ENCODE measurements at places on chromosomes 3 and 15.

DNA sequence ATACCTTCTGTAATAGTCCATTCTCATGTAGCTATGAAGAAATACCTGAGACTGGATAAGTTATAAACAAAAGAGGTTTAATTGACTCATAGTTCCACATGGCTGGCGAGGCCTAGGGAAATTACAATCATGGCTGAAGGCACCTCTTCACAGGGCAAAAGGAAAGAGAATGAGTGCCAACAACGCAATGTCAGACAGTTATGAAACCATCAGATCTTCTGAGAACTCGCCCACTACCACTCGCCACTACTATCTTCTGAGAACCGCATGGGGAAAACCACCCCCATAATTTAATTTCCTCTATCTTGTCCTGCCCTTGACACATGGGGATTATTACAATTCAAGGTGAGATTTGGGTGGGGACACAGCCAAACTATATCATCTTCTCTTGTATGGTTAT is 406.8 kb upstream of the CBLB start:
- DNase-seq: no peak

- no peak for DNase-seq
Measured at GRCh38 chr3:172751175-172751704, 714 bp downstream of the ECT2 start.

- DNase-seq: peak; percentile 51
Measured at GRCh38 chr3:51391566-51392354, 675 bp downstream of the RBM15B start.

GRCh38 chr3:135503760-135504686 is 461.5 kb upstream of the PPP2R3A start:
- DNase-seq: no peak

DNA sequence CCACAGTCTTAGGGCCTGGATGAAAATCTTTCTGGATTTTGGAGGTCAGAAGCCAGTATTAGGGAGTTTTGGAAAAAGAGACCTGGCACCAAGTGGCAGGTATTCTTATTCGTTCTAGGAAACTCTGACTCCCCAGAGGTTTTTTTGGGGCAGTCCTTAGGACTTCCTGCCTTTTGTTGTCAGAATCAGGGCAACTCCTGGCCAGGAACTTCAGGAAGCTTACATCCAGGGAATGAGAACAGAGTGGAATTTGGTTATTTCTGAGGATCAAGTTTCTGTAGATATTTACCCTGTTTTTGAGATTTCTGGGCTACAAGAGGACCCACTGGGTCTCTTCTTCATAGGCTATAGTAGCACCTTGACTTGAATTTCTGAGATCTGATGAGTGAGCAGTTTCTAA is 15.5 kb downstream of the SCN10A start:
- DNase-seq: no peak

GRCh38 chr15:43868406-43868805 is 41.6 kb downstream of the WDR76 start:
- no peak for DNase-seq

- DNase-seq: no peak
Measured at GRCh38 chr3:82103241-82103640, 341.8 kb upstream of the GBE1 start.

DNA sequence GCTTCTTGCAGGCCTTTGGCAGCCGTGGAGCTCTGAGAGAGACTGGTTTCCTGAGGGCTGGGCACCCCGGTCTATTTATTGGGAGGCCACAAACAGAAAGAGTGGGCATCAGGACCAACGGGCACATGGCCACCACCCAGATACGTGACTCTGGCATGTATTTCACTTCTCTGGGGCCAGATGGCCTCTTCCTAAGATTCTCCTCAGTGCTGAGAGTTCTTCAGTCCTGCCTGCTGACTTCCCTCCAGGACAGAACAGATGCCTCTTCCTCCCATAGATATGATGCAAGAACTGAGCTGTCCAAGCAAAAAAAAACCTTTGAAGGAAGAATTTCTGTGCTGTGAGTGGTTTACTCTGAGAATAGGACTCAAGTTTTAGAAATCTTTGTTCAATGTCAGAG is 107.7 kb downstream of the IGF2BP2 start:
- no peak for DNase-seq

GRCh38 chr3:16337856-16338540 is 73.0 kb downstream of the OXNAD1 start:
- DNase-seq: no peak

DNA sequence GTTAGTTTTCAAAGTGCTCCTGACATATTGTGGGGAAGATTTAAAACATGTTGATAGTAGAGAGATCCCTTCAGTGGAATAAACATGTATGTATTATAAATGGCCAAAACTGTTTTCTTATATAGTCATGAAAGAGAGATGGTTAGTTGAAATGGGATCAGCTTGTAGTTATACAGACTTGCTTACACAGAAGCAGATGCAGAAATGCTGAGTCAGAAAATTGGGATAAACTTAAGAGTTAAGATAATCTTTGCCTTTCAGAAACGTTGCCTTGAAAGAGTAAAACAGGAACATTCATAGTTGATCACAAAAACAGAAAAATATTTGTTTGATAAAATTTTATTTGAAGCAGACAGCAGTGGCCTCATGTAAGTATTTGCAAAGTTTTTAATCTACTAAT is 433.2 kb upstream of the BCHE start:
- no peak for DNase-seq

DNA sequence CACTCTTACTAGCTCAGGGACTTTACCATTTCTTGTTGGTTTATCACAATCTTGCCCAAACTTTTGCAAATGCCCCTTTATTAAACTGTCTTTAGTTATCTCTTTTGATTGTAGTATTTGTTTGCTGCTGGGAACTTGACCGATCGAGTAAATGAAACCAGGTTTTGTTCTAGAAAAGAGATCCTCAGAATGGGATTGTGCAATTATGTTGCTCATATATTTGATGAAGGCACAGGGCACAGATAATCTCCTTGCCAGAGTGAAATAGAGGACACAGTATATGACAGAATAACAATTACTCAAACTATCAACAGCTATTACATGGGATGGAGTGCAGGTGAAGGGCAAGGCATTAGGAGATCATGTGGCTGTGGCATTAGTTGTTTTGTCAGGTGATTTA is 216.6 kb upstream of the RASGRP1 start:
- no peak for DNase-seq

All from activated gamma-delta T cell (primary cell).